T follicular helper cell (primary cell): ENCODE measurements at places on chromosomes 3 and 15.

GRCh38 chr3:29331456-29332194 is 50.8 kb downstream of the RBMS3 start:
- DNase-seq: no peak

- no peak for DNase-seq
Measured at GRCh38 chr3:182241196-182241765, 529.6 kb downstream of the SOX2 start.

- DNase-seq: no peak
Measured at GRCh38 chr3:144815655-144816054, 844.0 kb downstream of the DIPK2A start.

- no peak for DNase-seq
Measured at GRCh38 chr15:41926185-41927056, 32.6 kb upstream of the SPTBN5 start.

- DNase-seq: no peak
Measured at GRCh38 chr15:56919609-56920366, 1.3 kb downstream of the TCF12 start.
